ENCODE measurements at places on chromosomes 13 and 19.

GRCh38 chr13:96632536-96633320 is 361.5 kb downstream of the OXGR1 start:
- no peak for ATAC-seq

- ATAC-seq: no peak
These were observed 1395.8 kb downstream of the SLITRK5 start for GRCh38 chr13:89066868-89067466.

DNA sequence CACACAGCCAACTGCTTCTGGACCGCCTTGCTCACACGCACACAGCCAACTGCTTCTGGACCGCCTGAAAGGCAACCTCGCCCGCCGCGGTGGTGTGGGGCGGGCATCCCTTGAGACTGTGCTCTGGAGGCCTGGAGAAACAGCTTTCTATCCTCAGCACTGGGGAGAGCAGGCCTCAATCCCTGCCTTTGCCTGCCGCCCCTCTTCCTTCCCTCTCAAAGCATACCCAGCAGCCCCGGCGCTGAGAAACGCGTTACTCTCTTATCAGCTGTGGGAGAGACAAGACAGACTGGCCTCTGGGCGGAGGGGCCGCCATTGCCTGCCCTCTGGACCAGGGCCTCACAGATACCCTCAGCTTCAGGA is 2.9 kb downstream of the LIPE start:
- no peak for ATAC-seq

DNA sequence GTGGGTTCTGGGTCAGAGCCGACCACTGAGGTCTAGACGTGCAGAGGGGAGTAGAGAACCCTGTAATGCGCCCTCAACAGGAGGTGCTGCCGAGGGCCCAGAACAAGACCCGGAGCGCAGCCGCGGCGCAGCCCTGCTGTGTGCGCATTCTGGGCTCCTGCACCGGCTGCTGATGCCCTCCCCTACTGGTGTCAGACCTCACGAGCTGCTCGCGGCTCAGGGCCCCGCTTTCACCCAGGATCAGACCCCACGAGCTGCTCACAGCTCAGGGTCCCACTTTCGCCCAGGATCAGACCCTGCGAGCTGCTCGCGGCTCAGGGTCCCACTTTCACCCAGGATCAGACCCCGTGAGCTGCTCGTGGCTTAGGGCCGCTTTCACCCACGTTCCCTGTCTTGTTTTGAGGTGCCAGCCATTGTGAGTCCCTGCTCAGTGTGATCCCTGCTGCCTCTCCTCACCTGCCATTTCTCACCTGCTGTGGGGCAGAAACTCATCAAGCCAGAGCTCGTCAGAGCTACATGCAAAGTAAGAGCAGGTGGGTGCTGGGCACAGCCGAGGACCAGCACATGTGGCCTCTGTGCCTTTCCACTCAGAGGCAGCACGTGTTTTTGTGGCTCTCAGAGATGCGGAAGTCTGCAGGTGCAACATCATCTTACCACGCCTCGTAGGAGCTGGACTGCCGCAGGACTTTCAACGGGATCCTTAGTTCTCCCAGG is 47.0 kb upstream of the C13orf46 start:
- no peak for ATAC-seq

DNA sequence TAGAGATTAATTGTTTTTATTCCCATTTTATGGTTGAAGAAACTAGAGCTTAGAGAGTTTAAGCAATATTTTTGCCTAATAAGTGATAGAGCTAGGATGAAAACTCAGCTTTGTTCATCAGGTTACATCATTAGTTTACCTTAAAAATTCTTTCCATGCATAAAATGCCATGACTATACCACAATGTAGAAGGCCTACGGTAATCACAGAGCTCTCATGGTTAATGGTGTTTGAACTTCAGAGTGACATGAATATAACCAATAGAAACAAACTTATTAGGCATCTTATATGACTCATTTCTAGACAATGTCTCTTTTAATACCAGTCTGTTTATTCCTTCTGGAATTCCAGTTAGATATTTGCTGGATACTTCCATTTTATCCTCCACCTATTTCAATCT is 78.5 kb downstream of the FGF9 start:
- ATAC-seq: no peak

DNA sequence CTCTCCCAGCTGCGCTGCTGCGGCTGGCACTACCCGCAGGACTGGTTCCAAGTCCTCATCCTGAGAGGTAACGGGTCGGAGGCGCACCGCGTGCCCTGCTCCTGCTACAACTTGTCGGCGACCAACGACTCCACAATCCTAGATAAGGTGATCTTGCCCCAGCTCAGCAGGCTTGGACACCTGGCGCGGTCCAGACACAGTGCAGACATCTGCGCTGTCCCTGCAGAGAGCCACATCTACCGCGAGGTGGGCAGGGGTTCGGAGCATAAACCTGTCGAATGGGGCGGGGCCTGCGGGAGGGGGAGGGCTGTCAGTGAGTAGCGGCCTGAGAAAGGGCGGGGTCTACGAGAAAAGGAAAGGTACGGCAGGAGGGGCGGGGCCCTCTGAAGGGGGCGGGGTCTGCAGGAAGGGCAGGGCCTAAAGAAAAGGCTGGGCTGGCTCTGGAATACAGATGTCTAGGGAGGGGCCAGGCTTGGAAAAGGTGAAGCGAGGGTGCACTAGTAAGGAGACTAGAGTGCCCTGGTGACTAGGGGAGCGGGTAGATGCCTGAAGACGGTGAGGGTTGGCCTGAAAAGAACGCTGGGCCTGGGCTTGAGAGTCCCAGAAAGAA is 3.6 kb downstream of the CD37 start:
- ATAC-seq: peak; percentile 61

- no peak for ATAC-seq
These were observed 137.6 kb upstream of the SPACA7 start for GRCh38 chr13:112238436-112238995.

- ATAC-seq: no peak
These were observed 356.1 kb downstream of the FGF14 start for GRCh38 chr13:102045731-102046130.

- no peak for ATAC-seq
These were observed 287.0 kb downstream of the DCT start for GRCh38 chr13:94192431-94192975.

DNA sequence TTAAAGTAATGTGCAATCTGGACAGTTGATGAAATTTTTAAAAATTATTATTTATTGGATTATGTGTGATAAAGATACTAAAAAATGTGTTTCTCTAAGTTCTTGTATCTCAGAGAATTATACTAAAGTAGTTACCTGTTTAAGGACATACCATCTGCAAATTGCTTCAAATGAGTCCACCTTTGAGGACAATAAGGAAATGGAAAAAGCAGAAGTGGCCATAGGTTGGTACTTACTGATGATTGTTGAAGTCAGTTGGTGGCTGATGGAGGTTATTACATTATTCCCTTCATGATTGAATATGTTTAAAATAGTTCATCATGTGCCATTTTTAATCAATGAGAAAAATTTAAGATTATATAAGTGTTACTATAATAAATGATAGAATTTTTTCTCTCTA is 367.0 kb downstream of the MYO16 start:
- no peak for ATAC-seq

DNA sequence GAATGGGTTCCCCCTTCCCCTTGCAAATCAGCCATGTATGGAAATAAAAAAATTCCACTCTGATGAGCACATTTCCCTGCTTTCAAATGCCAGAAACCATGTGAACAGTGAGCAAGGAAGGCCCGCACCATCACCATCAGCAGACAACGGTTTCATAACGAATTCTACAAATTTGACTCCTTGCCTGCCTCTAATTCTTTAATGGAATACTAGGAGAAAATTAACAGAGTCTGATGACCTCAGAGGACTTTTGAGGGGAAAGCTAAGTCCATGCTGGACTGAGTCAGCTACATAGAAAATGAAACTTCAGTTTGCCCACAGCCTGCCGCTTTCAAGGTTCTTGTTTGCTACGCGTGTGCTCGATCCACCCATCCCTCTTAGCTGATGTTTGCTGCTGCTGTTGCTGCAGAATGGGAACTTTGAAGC is 46.7 kb upstream of the KL start:
- peak; percentile 48 for ATAC-seq

GRCh38 chr19:18966307-18966706 is 25.3 kb upstream of the HOMER3 start:
- no peak for ATAC-seq

DNA sequence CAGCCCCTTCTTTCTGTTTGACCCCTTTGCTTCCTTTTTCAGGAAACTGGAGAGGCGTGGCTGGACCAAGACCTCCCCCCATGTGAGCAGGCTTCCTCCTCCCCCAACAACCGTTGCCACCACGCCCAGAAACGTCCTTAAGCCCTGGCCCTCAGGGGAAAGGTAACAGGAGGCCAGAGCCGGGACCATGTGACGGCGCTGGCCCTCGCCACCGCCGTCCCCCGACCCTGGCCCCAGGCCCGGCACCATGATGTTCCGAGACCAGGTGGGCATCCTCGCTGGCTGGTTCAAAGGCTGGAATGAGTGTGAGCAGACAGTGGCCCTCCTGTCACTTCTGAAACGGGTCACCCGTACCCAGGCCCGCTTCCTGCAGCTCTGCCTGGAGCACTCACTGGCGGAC is 14.4 kb downstream of the SAMD4B start:
- no peak for ATAC-seq

- ATAC-seq: no peak
These were observed 672.4 kb upstream of the MIR17HG start for GRCh38 chr13:90675129-90675528.

GRCh38 chr19:55131421-55131820 is 14.0 kb upstream of the PPP1R12C start:
- ATAC-seq: no peak

- ATAC-seq: no peak
These were observed at the start of gene KCNK6 for GRCh38 chr19:38319421-38320258. KCNK6 (plus strand) TSS chr19:38319845; CDS start chr19:38319951, 106 bp downstream.

GRCh38 chr13:39612023-39612637 is 9.1 kb upstream of the LHFPL6 start:
- no peak for ATAC-seq

DNA sequence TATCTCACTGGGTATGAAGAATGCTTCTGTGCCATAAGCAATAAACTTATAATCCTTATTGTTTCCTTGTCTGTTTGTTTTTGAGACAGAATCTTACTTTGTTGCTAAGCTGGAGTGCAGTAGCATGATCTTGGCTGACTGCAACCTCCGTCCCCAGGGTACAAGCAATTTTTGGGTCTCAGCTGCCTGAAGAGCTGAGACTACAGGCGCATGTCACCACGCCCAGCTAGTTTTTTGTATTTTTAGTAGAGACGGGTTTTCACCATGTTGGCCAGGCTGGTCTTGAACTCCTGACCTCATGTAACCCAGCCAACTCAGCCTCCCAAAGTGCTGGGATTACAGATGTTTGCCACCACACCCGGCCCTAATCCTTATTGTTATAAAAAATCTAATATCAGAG is 112.5 kb downstream of the MYO16 start:
- ATAC-seq: no peak

- ATAC-seq: no peak
These were observed 57.2 kb downstream of the SPATA13 start for GRCh38 chr13:24217601-24218281.

GRCh38 chr19:45645068-45645630 is 6.0 kb upstream of the EML2 start:
- ATAC-seq: no peak

- ATAC-seq: no peak
These were observed 13.3 kb downstream of the PALM3 start for GRCh38 chr19:14048443-14049153.

DNA sequence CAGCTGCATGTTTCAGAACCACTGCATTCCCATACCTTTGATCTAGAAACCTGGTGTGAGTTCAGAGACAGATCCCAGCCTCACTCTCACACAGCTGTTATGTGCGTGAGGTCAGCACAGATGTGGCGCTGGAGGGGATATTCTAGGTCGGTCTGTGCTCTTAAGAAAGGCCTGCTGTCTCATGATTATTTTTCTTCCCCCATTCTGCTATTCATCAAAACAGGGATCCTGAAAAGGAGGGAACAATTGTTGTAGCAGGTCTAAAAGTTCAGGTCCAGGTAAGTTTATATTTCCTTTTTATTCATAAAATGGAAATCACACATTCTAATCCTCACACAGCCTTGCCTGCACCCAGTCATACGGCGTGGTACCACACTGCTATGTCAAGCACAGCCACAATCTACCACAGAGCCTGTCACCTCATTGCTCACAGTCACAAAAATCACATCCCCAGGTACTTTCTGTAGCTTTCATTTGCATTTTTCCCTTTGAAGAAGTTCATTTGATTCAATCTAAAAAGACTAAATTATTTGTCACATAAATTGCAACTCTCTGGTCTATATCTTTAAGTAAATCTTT is 867 bp downstream of the ZNF546 start:
- no peak for ATAC-seq

DNA sequence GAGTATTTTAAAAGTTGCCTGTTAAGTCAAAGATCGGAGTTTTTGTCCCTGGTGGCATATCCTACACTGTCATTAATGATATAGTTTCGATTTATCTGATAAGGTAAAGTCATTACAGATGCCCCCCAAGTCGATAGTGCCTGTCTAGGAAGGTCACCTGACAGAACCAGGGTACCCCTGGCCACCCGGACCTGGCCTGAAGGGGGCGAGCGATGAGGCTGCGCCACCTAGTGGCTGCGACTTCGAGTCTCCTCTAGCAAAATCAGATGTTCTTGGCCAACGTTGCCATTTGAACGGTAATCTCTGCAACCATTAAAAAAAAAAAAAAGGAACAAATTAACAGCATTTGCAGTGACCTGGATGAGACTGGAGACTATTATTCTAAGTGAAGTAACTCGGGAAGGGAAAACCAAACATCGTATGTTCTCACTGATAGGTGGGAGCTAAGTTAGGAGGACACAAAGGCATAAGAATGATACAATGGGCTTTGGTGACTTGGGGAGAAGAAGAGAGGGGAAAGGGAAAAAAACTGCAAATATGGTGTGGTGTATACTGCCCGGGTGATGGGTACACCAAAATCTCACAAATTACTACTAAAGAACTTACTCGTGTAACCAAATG is 565.1 kb downstream of the LIG4 start:
- no peak for ATAC-seq

GRCh38 chr19:11496391-11497163 is 9.1 kb downstream of the ZNF653 start:
- peak; percentile 81 for ATAC-seq

DNA sequence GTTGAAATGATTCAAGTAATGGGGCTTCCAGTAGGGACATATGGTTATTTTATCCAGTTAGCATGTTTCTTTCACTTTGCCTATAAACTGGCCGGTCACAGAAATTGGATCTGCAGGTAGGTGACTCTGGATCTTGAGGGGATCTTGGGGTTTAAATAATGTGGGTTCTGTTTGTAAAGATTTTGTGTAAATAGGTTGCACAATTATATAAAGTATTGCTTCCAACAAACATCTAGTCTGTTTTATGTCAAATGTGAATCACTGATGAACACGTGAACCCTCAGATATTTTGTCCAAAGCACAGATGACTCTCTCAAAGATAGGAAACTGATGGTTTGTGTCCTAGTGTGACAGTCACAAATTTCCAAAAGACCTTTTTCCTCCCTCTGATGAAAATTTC is 98.4 kb downstream of the ZIC5 start:
- no peak for ATAC-seq

DNA sequence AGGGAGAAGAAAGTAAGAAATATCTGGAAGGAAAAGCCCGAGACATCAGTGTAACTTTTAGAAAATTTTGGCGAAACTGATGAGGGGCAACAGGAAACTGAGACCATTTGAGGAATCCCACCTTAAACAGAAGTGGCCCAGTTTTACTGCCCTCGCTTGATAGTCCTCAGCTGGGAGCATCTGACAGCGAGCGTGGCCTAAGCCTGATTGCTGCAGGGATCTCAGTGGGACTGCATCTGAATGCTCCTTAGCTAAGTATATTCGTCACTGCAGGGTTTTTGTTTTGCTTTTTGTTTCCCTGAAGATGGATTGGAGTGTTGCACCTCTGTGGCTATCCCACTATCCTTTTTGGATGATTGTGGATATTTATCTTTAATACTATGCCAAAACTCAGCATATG is 262.7 kb upstream of the KLHL1 start:
- ATAC-seq: no peak
